Hindlimb muscle (tissue), 1 donor: ENCODE measurements at places on chromosomes 5 and 9. TPM values are rescaled to one million over a fixed set of nuclear protein-coding genes. Genes with fewer than 3 reads are reported as not detected.

GRCh38 chr5:3349704-3350565, 245.7 kb upstream of the IRX1 start:
- DNase-seq: no peak

DNA sequence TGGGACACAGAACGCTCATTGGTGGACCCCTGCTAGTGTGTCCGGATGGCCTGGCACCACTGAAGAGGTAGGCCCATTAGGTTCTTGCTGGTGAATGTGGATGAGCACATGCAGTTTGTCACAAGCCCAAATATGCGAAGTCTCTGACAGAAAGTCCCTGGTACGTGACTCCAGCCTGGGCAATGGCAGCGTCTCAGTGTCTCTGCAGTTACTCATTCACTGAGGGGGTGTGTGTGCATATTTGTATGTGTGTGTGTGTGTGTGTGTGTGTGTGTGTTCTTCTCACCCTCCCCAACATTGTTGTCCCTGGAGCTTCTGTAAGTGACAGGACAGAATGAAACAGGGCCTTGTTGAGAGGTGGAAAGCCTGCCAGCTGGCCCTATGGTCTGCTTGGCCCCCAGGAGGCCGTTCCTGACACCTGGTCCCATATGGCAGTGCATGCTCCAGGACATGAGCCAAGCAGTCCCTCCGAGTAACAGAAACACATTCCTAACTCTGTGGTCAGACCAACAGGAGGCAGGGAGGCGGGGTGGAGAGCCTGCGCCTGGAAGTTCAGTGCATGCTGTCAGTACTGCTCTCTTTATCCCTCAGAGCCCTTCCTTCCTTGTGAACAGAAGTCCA, 169.9 kb downstream of the SLC28A3 start:
- peak; percentile 72 for DNase-seq

DNA sequence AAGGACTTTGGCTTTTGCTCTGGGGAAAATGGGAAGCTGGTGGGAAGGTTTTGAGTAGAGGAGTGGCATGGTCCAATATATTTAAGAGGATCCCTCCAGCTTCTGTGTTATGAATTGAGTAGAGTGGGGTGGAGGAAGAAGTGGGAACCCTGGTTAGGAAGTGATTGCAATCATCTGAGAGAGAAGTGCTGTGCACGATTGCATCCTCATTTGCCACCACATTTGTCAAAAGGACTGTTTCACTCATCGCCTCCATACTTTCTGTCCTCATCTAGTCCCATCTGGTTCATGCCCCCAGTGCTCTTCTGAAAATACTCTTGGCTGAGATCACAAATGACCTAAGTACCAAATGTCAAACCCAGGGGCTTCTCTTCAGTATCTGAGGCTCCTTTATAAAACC, 192.1 kb downstream of the RAB3C start:
- DNase-seq: no peak

DNA sequence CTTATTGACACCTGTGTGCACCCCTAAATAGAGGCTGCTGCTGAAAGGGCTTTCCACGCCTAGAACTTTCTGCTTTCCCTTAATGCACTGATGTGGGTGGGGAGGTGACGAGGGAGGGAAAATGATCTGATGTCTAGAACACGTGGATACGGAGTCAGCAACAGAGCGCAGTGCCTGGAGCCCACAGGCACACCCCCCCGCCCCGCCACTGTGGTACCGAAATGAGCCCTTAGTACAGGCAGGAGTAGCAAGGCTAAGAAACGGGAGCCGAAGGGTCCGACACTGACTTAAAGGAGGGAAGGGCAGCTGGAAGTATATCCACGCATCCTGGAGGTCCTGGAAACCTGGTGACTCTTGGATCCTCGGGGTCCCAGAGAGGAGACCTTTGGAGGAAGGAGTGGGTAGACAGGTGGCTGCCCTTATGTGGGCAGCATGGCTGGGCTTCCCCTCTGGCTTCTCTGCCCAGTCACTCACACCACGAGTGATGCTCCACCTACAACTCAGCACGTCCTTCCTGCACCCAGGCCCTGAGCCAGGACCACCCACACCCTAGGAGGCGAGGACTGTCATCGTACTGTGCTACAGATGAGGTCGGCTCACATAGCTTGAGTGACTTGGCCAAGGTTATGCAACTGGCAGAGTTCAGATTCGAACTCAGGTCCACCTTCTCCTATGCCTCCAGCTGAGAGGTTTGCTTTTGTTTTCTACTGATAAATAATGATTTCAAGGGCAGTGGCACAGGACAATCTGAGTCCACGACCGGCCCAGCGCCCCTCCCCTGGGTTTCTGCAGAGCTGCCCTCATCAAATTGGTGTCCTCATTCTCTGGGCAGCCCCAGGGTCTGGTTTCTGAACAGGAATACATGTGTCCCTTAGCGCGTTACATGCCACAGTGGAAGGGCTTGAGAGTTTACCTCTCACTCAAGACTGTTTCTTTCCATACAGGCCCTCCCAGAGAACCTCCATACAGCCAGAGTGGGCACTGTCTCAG, 4.7 kb upstream of the VAV2 start:
- DNase-seq: no peak

- DNase-seq: no peak
Measured at GRCh38 chr5:138611678-138612218, 36.5 kb upstream of the HSPA9 start.

DNA sequence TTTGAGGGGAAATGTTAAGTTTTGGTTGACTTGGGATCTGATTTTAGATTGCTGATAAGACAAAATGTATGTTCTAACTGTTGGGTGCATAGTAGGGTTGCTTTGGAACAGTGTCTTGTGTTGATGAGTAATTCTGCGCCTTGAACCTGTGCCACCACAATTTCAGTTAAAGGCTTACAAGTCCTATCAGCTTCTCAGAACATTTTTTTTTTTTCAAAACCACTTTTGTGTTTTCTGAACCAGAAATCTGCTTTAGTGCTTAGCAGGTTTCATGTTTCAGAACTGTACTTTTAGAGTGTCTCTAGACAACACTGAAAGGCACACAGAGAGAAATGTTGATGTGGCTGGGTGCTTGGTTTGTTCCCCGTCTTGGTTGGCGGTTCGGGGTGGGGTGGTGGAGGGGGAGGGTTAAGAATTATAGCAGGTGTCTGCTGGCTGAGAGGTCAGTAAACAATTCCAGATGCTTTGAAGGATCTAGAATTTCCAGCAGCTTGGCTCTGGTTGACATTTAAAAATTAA, 84.6 kb downstream of the ANKRD55 start:
- DNase-seq: no peak

- peak; percentile 81 for DNase-seq
Measured at GRCh38 chr5:91101600-91102379, 281.3 kb downstream of the ARRDC3 start.

GRCh38 chr9:136609838-136610311, 52.8 kb upstream of the EGFL7 start:
- DNase-seq: no peak

- no peak for DNase-seq
Measured at GRCh38 chr9:36603006-36603405, 30.3 kb downstream of the MELK start.

DNA sequence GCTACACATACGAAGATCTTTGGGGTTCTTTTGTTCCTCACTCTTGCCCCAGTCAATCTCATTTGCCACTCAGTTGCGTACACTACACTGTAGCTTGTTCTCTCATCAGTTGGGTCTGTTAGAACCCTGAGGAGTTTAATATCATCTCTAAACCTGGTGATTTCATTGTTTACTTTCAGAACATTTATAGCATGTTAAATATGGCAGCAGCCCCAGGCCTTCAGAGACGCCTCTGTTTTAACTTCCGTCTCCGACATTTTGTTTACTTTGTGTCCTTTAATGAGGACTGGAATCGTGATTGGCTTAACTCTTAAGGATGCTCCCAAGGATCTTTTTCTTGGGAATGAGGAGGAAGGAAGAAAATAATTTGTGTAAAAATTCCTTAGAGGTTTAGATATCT, 510.1 kb downstream of the NR2F1-AS1 start:
- no peak for DNase-seq

- DNase-seq: no peak
Measured at GRCh38 chr9:130173666-130173983, 1.4 kb downstream of the NCS1 start.

DNA sequence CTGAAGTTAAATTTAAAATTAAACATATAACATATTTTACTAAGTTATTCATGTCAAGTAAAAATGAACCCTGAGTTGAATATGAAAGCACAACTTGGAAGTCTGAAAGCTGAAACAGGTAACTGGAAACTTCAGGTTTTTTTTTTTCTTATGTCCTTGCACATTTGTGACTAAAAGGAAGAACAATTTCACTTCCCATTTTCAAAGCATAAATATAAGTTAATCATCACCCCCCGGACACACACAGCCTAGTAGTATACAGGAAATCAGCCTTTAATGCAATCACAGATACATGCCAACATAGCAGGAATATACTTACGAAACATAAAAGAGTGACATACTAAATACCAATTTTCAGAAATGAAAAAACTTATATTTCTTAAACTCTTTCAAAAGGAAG, 225.9 kb downstream of the RFX3 start:
- no peak for DNase-seq

DNA sequence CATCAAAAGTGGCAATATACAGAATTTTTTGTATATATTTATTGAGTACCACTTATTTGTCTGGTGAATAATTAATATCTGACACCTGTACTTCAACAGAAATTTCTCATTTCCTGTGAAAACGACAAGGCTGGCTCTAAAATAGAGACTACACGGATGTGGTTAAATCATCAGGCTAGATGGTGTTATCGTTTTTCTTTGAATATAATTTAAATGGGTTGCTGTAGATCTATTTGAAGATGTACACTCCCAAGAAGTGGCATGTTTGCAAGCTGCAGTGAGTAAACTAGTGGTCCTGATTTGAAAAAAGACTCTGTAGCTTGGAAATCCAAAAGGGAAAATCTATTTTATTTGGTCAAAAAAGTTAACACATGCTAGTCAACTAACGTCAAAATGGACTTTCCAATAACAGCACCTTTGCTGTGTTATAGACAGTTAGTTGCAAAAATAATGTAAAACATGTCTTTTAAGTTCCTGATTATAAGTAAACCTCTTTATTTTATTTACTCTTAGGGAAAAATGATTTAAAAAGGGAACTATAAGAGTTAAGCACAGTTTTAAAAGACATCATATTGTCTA, 13.8 kb downstream of the ST8SIA4 start:
- DNase-seq: no peak

GRCh38 chr9:105858006-105858690, 163.8 kb downstream of the TMEM38B start:
- DNase-seq: no peak

DNA sequence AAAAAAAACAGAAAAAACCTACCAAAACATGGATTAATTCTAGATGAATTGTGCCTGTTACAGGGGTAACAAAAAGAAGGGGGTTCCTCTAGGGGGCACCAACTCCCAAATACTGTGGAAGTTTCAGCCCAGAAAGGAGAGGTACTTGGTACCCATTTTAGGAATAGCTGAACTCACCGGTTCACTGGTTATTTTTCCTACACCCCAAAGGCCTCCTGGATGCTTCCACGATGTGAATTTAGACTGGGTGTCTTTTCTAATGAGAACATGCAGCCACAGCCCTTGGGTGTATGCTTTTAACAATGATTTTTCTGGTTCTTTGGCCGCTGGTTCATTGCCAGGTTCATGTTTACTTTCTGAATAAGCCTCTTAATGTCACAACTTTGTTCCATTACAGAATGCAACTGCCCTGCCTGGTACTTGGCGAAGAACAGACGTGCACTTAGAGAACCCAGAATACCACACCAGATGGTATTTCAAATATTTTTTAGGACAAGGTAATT, 46.7 kb downstream of the GARNL3 start:
- DNase-seq: no peak

DNA sequence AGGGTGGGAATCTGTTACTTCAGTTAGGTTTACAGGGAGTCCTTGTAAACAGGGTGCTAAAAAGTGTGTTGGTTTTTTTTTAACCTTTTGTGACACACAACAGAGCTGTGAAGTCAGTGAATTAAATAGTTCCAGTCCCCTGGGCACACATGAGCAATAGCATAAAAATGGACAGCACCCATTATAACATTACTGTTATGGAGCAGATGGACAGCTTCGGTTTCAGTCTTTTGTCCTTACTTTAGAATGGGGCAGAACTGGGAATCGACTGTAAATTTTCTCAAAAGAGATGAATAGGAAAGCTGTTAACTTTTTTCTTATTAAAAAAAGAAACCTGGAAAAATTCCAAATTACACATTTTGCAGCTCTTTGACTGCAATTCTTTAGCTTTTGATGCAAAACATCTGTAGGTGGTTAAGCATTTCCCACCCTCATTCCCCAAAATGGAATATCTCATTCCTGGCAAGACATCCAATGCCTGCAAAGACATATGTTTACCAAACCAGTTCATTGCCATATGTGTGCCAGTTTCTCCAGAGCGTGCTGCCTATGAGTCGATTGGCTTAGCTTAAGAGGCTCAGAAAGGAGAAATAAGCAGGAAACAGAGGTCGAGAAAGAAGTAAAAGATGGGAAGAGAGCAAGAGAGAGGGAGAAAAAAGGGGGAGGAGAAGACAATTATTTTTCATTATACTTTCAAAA, 212.3 kb upstream of the TMEM161B start:
- DNase-seq: no peak

GRCh38 chr5:169335806-169336205, 34.9 kb upstream of the SLIT3 start:
- DNase-seq: no peak

GRCh38 chr5:71693828-71694427, 25.1 kb upstream of the CARTPT start:
- DNase-seq: no peak

DNA sequence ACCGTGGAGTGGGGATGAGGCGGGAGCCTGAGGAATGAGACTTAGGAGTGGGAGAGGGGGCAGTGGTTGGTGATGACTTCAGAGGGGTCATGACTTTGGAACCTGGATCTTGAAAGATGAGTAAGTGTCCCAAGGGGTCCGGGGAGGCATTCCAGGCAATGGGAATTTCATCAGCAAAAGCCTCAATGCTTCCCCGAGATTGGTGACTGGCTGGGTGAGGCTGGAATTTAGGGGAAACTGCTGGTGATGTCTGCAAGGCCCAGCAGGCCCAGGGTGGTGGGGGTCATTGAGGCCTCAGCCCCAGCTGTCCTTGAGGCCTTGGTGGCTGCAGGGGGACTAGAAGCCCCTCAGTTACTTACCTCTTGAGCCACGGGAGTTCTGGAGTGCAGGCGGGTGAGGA, 7.5 kb downstream of the NDST1 start:
- DNase-seq: no peak

GRCh38 chr9:120477534-120478001, 102.4 kb downstream of the CDK5RAP2 start:
- DNase-seq: peak; percentile 57

DNA sequence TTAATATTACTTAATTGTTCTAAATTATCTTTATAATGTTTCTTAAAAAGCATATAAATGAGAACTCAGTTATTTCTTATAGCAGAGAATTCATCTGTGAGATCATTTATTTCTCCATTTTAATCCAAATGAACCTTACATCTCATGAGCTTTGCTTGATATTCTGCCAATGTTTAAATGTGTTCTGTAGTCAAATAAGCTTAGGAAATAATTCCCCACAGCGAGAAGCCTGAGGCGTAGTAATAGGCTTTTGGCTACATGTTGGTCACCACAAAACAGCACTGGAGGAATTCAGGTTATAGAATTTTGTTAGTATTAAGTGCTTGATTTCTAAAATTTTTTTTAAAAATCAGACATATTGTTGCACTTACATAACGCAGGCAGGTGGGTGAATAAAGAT, 585.3 kb upstream of the RORB start:
- DNase-seq: no peak

Gene DNAI1
- polyA plus RNA-seq: not detected

Gene C9orf152
- polyA plus RNA-seq: 0.36 TPM

Gene C5orf34
- 2.6 TPM for polyA plus RNA-seq

Gene LCN6
- not detected for polyA plus RNA-seq

Gene MLANA
- 1.4 TPM for polyA plus RNA-seq

Gene AK6
- polyA plus RNA-seq: 30.8 TPM

Gene IFNK
- not detected for polyA plus RNA-seq

Gene SLC27A6
- polyA plus RNA-seq: 0.34 TPM

Gene PCDHGB1
- polyA plus RNA-seq: 0.45 TPM

Gene PCDHB16
- 3.9 TPM for polyA plus RNA-seq

Gene FBP1
- polyA plus RNA-seq: 0.45 TPM
